ENCODE measurements at places on chromosomes 7 and 10.
A peak's percentile ranks its signal among the peaks of the same experiment; 100 is the strongest.

GRCh38 chr7:99311702-99312101 is 14.0 kb upstream of the ARPC1A start:
- no peak for DNase-seq

- DNase-seq, result no peak
Observed at GRCh38 chr7:13872709-13873108, 116.8 kb downstream of the ETV1 start.

- no peak for DNase-seq
Observed at GRCh38 chr7:38822549-38822948, 86.4 kb downstream of the VPS41 start.

- DNase-seq, result no peak
Observed at GRCh38 chr10:103394180-103394579, 2.1 kb downstream of the ATP5MK start.

DNA sequence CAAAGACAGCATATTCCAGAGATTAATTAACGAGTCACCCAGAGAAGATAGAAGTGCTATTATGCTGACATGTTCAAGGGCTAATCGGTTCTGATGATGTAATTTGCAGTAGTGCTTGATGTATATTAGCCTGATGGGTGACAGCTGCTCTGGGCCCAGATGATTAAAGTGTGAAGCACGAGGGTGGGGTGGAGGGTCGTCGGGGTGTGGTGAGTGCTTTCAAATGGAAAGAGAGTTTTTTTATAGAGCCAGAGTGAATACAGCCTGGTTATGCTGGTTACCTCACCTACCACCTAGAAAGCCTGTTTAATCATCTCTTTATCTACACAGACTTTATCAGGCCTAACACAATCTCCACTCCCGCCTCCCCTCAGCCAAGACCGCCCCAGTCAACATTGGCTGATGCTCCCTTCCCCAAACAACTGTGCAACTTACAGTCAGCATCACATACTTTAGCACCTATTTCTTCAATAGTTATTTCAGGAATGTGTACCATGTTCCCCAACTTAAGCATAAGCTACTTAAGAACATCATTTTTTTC is 11.5 kb upstream of the STN1 start:
- DNase-seq, result no peak

GRCh38 chr10:2584385-2584784 is 483.0 kb upstream of the PFKP start:
- DNase-seq, result no peak

DNA sequence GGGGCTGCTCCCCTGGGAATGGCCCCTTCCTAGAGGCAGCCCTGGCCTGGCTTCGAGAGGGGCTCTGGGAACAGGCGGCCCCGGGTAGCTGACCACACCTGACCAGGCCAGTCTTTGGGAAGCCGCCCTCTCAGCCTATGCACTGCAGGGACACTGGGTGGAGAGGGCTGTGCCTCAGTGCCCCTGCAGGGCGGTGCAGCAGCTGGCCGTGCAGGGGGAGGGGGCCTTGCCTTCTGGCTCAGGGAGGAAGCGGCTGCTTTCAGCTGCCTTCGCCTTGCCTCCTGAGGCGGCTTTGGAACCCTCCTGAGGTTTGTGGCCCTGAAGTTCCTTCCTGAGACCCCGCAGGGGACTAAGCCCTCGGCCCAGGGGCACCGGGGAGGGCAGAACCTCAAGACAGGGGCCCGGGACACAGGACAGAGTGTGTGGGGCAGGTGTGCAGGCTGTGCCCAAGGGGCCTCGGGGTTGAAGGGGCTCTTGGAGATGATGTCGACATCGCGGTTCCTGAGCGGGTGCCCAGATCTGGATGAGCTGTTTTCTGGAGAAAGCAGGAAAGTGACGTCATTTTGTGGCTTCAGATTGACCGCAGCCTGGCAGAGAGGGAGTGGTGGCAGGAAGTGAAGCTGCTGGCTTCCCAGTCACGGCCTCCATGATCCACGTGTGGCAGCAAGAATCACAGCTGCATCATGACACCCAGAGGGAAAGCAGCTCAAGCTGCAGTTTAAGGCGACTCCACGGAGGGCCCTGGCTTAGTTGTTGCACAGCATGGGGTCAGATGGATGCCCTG is 17.7 kb downstream of the ADAM8 start:
- peak; percentile 90 for DNase-seq

GRCh38 chr7:113959910-113960309 is 41.1 kb upstream of the PPP1R3A start:
- DNase-seq, result no peak

- DNase-seq, result no peak
Observed at GRCh38 chr7:73936967-73937366, 76.0 kb downstream of the TMEM270 start.

DNA sequence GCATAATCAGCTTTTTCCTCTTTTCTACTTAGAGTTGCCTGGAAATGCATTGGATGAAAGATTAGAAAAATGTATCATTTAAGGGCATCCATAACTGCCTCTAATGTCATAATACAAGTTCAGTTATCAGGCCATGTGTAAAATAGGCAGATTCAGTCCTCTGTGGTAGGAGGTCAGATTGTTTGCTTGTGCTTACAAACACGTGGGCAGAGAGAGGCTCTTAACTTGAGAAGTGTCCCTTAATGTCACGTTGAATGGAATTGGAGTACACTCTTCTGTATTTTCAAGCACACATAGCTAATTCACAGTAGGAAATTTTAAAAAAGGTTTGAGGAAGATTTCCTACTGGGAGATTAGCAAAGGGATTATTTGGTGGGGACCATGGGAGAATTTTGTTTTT is 359.8 kb upstream of the MTPN start:
- no peak for DNase-seq

GRCh38 chr10:127797339-127797738 is 60.4 kb downstream of the FOXI2 start:
- no peak for DNase-seq

- DNase-seq, result no peak
Observed at GRCh38 chr10:112601214-112602090, 154.4 kb downstream of the VTI1A start.

DNA sequence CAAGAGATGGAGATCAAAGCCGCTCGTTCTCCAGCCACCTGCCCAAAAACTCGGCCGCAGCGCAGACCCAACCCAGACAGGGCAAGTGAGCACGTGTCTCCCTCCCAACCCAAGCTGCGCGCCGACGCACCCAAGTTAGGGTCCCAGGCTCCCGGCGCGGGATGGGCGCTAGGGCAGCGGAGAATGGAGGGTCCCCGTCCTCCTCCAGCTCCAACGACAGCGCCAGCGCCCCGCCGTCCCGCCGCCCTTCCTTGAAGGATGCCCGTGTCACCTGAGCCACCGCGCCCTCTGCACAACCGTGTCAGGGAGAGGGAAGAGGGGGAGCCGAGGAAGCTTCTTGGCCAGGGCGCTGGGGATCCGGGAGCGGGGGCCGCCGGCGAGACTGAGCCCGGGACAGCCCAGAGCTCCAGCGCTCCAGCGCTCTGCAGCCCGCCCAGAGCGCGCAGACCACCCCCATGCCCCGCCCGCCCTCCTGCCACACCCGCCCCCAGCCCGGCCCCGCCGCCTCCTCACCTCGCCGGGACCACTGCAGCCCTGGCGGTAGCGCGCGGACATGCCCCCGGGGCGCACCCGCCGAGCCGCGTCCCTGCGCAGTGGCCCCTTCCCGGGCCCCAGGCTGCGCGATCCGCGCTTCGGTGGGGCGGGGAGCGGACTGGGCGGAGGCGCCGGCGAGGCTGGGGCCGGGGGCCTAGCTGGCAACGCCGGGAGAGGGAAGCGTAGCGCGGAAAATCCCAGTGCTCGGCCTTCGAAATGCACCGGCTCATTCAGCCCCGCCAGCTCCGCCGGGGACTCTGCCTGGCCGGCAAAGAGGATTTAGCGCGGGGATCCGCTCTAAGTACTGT is at the start of gene SLC16A12:
Gene SLC16A12 (minus strand): TSS at position 424 of the 842 bp plus-strand sequence. CDS start 73,016 bp downstream, outside the sequence.
- no peak for DNase-seq

- DNase-seq, result peak; percentile 7
Observed at GRCh38 chr7:103075337-103075918, 488 bp downstream of the ARMC10 start.

GRCh38 chr7:157291404-157292080 is 45.3 kb upstream of the DNAJB6 start:
- DNase-seq, result no peak

DNA sequence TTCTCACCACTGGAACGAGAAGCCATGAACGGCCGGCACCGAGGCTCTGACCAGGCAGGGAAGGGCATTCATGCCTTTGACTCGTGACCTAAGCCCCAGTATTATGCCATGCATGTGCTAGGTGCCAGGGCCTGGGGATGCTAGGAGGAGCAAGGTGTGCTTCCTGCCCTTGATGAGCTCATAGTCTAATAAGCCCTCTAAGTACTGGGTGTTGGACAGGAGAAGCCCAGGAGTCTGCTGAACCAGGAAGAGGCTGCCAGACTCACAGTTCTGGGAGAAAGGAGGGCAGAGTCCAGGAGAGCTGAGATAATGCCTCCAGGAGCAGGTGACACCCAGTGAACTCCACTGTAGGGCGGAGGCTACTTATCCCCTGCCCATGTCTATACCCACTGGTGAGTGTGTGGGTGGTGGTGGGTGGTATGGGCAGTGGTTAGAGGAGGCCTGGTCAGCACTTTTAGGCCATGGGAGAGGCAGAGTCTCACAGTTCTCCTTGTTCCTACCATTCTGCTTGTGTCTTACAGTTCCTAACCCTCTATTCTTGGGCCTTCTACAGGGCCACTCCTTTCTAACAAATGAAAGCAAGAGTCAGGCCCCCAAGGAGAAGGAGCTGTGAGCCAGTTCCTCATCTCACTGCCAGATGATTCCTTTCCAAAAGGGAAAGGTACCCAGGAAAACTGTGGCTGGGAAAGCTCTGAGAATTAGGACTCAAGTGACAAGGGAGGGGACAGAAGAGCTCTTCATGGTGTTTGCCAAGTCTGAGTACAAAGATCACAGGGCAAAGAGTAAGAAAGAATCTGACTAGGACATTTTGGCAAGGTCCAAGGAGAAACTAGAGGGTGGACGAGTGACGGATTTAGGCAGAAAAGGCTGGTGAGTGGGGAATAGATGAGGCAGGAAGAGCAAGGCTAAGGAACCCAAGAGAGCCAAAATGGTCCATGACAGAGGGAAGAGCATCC is 3.6 kb upstream of the MXI1 start:
- DNase-seq, result no peak

- DNase-seq, result no peak
Observed at GRCh38 chr7:1460821-1461645, 1.8 kb upstream of the MICALL2 start.

GRCh38 chr7:70189776-70190175 is 591.5 kb downstream of the AUTS2 start:
- no peak for DNase-seq

DNA sequence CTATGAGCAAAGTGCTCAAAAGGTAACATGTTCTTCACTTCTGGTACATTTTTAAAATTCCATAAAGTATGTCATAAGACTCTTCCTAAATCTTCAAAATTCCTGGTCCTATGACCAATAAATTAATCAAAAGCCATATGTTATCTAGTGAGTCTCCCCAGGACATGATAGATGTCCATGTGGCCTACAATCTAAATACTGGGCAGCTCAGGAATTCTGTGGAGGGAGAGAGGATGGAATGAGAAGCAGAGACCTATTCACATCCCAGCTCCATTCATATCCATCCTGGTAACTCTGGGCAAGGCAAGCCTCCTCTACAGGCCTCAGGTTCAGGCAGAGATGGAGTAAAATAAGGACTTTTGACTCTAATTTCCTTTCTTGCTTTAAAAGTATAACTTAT is 224.8 kb downstream of the MTERF1 start:
- DNase-seq, result no peak

DNA sequence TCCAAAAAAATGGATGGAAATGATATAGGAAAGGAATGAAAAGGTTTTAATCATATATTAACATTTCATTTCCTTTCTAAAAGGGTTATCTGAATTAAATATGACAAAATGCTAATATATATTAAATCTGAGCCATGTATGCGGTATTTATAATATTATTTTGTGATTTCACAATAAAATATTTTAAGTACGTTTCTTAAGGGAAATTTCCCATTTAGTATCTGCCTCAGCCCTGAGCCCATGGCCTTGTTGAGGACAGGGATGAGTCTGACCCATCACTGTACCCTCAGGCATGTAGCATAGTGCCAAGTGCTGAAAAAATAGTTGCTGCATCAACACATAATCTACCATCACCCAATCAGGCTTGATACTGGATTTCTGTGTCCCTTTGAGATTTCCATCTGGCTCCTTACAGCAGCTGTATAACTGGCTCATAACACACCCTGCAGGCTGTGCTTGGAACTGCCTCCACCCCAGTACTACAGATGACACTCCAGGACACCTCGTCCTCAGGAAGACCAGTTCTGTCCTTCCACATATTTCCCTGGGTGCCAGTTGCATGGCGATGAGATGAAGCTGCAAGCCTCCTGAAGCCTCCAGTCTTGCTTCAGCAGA is 59.4 kb upstream of the ASAH2 start:
- DNase-seq, result peak; percentile 37

DNA sequence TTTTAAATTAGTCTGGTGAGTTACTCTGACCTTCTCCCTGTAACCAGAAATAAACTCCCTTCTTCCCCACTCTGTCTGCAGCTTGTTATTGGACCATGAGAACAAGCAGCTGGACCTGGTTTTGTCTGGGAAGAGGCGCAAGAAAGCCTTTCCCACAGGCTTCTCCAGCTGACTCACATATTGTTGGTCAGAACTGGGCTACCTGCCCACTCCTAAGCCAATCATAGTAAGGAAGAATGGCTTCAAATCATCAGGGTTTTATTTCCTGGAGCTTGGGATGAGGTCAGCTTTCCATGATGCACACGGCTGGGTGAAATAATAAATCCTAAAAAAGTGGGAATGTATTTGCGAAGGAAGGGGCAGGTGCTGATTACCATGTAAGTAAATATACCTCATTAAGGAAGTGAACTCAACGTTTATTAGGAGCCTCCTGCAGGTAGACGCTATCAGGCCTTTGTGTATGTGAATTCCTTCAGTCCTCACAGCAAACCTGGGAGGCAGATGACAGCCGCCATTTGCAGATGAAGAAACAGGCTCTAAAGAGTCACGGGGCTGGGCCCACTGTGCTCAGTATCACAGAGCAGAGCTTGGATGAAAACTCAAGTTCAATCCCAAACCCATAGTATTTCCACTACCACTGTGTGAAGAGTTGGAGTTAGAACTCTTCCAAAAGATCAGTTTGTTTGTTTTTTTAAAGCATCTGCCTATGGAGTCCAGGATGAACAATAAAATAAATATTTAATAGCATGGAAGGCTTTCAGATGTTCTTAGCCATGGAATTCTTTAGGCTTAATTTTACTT is 32.8 kb downstream of the IL15RA start:
- DNase-seq, result no peak

- DNase-seq, result no peak
Observed at GRCh38 chr7:131795400-131795799, 239.0 kb upstream of the PODXL start.

GRCh38 chr10:46198516-46198915 is 88.3 kb upstream of the ANTXRL start:
- no peak for DNase-seq

Measured in AML-193 (cell line).